ENCODE measurements at places on chromosomes 4 and X.

DNA sequence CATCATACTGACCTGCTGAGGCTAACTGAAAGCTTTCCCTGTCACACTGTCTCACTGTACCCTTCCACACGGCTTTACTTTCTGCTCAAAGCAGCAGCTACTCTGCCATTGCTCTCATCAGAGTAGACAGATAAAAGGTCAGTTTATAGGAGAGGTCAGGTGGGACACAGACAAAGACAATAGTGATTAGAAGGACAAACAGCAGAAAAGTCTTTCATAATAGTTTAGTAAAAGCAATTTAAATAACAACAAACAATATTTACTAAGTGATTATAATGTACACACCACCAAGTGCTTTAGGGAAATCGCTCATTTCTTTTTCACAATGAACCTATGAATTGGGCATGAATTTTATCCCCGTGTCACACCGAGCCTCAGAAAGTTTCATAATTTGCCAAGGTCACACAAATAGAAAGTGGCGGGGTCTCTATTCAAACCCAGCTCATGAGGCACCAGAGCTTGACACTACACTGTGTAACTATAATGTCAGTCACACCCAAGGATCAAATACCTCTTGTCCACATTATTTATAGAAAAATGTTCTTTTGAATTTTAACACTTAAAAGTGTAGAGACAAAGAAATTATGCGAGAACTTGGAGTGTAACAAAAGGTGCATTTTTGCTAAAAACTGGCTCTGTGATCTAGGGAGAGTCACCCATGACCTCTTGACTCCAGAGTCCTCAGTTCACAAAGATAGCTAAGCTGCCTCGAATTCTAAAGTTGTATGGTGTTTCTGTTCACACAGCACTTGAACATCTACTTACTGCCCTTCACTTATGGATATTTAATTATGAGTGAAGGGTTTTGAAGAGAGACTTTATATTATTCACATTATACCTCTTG is 24.5 kb upstream of the SORBS2 start:
- DNase-seq, result no peak

- DNase-seq, result no peak
Observed at GRCh38 chr4:1451752-1452122, 45.5 kb upstream of the NKX1-1 start.

GRCh38 chrX:63526863-63527262 is 175.7 kb upstream of the SPIN4 start:
- DNase-seq, result no peak

- DNase-seq, result peak; percentile 90
Observed at GRCh38 chrX:48676106-48676892, 7.3 kb upstream of the WAS start.

GRCh38 chr4:1416051-1416947 is 10.1 kb upstream of the NKX1-1 start:
- DNase-seq, result no peak

DNA sequence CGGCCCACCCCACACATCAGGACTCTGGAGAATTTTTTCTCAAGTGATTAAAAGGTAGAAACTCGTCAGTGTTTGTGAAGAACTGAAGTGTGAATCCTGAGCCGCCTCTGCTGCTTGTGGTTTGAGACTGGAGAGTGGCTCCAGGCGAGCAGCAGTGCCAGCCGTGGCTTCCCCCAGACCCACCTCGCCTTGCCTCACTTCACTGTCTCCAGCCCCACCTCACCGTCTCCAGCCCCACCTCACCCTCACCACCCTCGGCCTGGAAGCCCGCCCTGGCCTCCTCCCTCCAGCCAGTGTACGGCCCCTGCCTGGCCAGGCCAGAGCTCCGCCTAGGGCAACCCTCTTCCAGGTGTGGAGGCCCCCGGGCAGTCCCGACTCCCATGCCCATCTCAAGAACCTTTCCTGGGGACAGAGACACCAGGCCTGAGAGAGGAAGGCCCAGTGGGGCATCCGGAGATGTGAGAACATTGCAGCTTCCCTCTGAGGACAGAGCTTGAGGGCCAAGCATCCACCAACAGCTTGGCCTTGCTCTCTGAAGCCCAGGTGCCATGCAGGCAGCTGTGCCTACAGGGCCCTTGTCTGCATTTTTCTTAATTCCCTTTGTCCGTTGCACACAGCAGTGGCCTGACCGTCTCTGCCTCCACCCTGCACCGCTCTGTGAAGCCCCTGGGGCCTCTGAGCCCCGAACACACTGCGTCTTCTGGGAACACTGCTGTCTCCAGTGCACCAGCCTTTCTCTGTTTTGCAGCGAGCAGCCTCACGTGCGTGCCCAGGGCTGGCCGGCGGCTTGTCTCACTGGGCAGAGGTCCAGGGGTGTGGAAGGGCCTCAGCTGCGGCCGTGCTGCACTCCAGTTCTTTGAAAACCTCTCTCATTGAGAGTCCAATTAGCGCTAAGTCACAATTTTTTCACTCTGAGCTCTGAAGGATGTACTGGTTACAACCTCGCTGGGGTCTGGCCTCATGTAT is 13.8 kb downstream of the SH3BP2 start:
- no peak for DNase-seq

DNA sequence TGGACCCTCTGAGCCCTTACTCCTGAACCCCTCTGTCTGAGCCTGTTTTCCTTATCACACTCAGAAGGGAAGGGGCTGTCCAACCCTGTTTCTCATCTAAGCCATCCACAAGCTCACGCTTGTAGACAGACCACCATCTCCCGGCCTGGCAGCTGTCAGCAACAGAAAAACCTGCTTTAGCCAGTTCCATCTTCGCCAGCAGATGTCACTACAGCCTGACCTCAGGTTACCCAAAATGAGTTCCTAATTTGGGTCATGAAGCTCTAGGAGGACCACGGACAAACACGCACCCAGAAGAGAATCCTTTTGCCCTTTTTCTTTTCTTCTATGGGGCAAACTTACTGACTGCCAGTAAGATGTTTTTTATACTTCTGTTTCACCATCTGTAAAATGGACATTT is 445.4 kb downstream of the BCOR start:
- no peak for DNase-seq

GRCh38 chr4:26473893-26474292 is 16.4 kb downstream of the CCKAR start:
- no peak for DNase-seq

DNA sequence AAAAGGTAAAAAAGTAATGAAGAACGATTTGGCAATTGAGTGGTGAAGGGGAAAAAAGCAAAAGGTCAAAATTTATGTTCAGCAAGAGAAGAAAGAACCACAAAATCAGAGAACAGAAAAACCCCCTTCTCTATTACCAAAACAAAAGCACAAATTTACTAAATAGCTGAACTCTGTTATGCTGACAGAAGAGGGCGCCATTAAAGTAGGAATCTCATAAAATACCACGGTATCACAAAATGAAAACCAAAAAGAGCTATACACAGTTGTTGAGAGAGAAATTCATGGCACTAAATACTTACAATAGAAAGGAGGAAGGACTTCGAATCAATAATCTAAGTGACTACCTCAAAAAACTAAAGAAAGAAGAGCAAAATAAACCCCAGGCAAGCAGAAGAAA is 69.6 kb upstream of the CXorf66 start:
- DNase-seq, result no peak

DNA sequence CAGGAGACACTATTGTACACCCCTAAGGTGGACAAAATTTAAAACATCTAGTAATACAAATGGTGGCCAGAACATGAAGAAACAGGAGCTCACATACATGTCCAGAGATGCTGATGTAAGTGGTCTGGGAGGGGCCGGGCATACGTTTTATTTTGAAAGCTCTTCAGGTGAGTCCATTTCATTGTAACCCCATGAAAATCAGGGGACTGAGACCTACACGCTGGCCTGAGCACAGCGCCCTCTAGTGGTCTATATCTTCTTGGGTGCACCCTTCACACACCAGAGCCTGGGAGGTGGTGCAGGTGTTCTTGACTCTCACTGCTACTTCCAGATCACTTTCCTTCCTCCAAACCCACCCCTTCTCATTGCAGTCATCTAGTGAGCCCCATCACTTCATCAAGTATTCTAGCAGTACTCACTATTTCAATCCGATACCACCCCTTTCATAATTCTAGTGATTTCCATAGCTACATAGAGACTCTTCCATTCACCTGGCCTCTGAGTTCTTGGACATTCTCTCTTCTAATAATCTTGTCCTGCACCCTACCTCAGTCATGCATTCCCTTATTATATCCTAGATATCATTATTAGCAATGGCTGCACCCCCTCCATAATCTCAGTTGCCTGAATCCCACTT is 4.3 kb upstream of the TLR6 start:
- DNase-seq, result peak; percentile 71
